Cortex of kidney (tissue), 1 donor: ENCODE measurements at places on chromosomes 11 and 22.

- DNase-seq, result no peak
Measured at GRCh38 chr22:50640857-50641647, 13.1 kb upstream of the ARSA start.

DNA sequence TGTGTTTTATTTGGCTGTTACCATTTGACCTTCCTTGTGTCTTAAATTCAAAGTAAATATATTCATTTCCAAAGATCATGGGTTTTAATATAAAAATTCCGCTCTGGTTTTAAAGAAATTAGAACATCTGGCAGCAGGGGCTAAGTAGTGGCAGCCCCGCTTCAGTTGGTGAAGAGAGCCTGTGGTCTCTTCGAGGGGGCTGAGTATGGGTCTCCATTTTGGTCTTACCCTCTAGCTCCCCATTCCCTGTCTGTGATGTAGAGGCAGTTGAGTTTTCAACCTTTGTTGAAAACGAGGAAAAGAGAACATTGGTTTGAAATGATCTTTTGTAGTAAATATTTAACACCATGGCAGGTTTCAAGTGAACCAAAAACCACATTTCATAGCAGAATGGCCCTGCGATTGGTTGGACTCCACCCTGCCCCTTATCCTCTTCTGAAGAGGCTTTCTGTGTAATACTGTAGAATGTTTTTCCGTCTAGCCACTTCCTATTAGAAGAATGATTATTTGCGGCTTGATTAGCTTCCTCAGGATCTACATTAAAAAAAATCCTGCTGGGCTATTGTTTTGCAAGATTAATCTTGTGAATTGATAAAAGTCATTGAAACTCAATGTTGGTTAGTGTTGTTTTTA is 17.7 kb downstream of the APLP2 start:
- DNase-seq, result no peak

GRCh38 chr22:37260901-37261336 is 16.9 kb upstream of the RAC2 start:
- no peak for DNase-seq

GRCh38 chr11:75072582-75072981 is 24.1 kb downstream of the OR2AT4 start:
- DNase-seq, result no peak

DNA sequence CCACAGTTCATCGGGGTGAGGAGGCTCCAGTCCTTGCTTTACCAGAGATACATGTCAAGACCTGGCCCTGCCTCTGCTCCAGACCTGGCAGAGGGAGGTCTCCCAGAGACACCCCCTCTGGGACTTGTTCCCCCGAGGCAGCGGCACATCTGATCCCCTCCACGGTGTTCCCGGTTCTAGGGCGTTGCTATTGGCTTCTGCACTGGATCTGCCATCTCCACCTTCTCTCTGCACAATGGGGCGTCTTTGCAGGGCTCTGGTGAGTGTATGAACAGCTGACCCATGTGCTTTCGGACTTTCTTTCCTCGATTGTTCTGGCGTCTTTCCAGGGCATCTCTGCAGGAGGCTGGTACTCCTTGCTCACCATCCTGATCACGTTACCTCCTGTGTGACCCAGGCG is 930.4 kb downstream of the TBC1D22A start:
- no peak for DNase-seq

GRCh38 chr22:36806835-36807234 is 10.0 kb downstream of the PVALB start:
- DNase-seq, result no peak

- no peak for DNase-seq
Measured at GRCh38 chr11:120952461-120953434, 71.2 kb upstream of the TBCEL start.

DNA sequence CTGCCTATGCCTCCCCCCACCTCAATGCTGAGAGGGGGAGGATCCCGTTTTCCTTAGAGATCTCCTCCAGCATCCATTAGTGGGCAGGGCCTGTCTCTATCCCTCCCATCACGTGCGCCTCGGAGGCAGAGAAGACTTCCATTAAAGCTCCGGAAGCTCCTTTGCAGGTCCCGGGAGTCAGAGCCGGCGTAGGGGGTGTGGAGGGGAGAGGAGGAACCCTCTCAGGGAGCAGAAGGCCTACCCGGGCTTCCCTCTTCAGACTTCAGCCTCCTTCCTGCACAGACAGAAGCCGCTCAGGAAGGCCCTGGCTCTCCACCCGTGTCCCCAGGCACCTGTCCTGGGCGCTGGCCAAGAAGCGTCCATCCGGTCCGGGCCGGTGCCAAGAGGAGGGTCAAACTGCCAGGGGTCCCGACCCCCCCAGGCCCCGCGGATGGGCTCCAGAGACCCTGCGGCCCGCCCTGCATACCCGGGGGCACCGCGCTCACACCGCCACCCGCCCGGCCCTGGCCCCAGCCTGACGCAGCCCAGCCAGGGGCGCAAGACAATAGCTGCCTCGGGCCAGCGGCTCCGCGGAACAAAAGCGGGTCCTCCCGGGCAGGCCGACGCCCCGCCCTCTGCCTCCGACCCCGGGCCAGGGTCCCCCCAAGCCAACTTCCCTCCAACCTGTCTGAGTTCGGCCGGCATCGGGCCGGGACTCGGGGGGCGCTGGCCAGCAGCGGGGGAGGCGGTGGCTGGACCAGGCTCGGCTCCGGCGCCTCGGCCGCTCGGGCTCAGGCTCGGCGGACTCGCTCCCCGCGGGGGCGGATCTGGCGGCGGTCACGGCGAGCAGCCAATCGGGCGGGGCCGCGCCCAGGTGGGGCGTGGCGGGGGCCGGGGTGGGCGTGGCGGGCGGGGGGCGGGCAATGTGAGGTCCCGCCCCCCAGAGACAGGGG is 29.9 kb downstream of the ARVCF start:
- DNase-seq, result no peak

DNA sequence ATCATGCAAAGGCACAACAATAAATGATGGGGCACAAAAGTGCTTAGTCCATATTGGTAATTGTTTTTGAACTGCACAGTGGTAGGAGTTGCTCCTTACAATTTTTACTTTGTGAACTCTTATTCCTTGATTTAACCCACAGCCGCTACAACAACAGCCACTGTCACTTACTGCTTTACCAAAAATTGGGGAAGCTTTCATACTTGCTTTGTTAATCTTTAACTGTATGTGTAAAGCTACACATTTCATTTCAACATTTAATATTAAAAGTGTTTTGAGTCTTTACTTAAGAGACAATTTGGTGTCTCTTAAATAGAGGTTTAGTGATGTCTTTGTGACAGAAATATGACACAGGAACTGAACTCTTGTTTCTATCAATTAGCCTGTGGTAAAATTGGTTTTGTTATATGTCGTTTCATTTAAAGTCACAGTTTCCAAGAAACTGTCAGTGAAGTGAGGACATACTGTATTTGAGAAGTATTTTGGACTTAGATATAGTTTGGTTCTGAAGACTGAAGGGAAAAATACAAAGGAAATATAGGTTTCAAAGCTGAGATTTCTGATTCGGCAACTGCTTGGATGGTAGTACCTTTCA is 6.5 kb upstream of the IL18BP start:
- DNase-seq, result no peak

DNA sequence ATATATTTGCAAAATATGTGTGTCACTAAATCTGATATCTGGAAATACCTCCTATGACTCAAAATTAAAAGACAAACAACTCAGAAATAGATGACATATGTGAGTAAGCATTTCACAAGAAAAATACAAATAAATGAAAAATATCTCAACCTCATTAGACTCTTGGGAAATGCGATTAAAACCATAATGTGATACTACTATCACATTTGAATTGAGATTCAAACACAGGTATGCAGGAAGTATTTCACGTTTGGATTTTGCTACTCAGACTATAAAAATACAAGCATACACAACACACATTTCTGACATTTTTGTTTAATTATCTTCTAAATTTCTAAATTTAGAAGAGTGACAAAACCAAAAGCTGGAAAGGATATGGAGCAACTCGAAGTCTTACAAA is 811.9 kb upstream of the LRRC4C start:
- DNase-seq, result no peak

DNA sequence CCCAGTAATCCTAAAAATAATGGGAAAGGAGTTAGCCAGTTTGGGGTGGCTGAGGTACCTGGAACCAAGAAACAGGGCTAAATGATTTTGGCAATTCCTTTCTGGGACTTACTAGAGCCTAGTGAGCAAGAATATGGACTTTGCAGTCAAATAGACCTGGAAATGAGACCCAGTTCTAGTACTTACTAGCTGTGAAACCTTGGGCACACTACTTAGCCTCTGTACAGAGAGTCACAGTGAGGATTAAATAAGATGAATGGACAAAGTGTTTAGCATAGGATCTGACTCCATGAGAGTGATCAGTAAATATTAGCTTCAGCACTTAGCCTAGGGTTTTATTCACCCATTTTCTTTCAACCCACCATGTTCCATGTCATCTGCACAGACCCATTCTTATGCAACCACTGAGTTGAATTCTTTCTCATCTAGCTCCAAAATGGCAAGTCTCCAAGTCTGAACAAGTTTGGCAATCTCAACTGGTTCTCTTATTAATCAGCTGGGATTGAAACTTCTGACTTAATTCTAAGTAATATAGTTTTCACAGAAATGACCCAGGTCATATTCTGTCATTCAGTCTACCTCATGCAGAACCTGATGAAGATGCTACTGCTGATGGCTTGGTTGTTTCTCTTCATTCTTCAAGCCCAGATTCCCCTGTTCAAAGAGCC is 15.0 kb upstream of the SORL1 start:
- DNase-seq, result no peak

GRCh38 chr11:38304926-38305325 is 1706.9 kb upstream of the RAG2 start:
- no peak for DNase-seq

DNA sequence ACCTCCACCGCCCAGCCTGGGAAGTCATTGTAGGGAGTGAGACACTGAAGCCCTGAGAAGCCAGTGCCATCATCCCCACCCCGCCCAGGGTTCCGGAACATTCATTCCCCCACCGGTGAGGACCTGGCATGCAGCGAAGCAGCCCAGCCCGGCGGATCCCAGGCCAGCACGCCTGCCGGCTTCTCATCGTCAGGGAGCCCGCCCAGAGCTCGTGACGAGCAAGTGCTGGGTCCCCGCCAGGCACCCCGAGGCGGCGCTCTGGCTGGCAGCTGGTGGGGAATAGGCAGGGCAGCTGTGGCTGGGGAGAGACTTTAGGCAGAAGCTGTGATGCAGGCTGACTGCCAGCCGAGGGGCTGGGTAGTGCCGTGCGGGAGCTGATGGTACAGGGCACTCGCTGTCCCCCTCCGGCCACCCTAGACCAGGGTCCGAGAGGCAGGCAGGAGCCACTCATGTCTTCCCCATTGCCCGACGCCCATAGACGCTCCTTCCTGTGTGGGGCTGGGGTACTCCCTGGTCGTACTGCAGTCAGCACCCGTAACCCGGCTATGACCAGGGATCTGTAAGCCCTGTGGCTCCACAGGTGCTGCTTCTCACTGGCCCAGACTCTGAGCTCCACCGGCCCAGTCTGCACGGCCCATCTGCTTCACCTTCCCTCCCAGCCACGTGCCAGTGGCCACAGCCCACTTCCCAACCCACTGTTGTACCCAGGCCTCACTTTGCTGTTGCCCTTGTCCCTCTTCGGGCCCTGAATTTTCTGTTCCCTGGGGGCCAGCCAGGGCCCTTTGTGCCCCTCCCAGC is 24.5 kb upstream of the CABP7 start:
- DNase-seq, result no peak

- no peak for DNase-seq
Measured at GRCh38 chr11:122661182-122661945, 5.8 kb downstream of the UBASH3B start.

DNA sequence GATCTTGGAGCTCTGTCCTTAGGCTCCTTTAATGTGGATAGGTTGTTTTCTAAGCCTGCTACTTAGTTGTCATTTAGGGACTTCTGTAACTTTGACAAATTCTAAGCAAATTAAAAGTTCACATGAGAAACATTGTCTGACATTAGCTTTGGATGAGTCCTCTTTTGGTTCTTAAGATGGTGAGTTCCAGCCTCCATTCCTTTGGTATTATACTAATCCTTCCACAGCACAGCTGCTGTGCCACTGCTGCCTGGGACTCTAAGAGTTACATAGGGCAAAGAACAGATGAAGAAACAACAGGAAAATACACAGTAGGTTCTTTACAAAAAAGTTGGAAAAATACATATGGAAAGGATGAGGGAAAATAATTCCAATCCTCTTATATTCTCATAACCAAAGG is 25.3 kb upstream of the PIK3C2A start:
- DNase-seq, result no peak

DNA sequence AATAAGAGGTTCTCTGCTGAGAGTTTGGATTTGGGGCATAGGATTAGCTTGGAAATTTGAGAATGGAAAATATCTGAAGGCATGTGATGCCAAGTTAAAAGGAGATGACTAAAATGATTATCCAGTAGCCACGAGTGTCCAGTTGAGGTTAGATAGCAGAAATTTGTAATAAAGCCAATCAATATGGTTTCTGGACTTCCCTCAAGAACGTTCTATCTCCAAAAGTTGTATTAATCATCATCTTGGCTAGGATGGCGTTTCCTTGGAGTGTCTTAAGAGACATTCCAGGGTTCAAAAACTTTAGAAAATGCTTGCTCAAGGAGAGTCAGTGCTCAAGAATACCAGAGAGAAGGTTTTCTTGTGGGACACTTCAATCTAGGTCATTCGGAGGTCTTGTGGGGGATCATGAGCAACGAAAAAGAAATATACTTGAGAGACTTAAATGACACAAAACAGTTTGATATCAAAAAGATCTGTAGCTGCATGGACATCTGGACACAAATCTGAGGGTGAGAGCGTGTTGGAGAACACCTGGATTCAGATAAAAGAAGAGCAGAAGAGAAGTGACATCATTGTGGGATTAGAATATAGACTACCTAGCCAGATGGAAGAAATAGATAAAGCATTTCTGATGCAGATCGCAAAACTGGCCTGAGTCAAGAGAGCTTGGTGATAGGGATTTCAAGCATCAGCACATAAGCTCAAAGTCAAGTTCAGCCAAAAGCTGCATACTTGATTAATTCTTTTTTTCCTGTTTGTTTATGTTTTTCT is 97.7 kb downstream of the ARFGAP2 start:
- no peak for DNase-seq

GRCh38 chr22:33515795-33516194 is 404.5 kb downstream of the LARGE1 start:
- no peak for DNase-seq

GRCh38 chr11:26027887-26028286 is 304.0 kb upstream of the ANO3 start:
- DNase-seq, result no peak

DNA sequence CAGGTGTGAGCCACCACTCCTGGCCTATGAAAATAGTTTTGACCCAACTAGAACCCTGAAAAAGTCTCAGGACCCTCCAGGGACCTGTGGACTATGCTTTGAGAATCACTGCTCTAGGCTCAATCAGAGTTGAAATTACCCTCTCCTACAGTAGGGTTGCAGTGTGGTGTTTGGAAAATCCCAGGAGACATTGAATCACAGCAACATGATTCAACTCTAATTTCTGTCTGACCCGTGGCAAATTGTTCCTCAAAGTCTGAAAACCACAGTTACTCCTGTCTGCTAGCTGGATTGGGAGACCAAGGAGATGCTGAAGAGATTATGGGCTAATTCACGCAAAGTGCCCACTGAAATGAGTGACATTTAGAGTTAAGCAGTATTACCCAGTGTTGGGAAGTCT is 5.4 kb upstream of the MTMR3 start:
- no peak for DNase-seq

- no peak for DNase-seq
Measured at GRCh38 chr11:30462421-30462820, 123.7 kb downstream of the MPPED2 start.
